ENCODE measurements at places on chromosomes 16 and 17. TPM values are rescaled to one million over a fixed set of nuclear protein-coding genes. Genes with fewer than 3 reads are reported as not detected.

GRCh38 chr16:49350265-49351095, 23.1 kb upstream of the C16orf78 start:
- no peak overlapping the region for H3K4me3 ChIP-seq
- no peaks in the 10 kb centered on the region for H3K4me1 ChIP-seq
- no peaks in the 10 kb centered on the region for H3K36me3 ChIP-seq

DNA sequence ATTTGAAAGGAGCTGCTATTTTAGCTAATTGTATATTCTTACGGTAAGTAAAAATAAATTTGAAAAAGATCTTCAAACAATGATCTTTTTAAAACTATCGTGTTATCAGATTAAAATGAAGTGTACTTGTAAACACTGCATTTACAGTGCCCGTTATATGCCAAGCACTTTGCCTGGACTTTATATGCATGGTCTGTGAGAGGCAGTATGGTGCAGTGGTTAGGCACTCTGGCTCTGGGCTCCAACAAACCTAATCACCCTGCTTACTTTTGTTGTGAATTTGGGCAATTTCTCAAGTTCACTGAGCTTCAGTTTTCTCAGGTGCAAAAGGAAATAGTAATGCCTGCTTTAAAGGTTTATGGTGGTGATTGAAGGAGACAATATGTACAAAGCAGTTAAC, 1.4 kb downstream of the PMP22 start:
- H3K27ac ChIP-seq = no peak overlapping the region
- H3K4me1 ChIP-seq = peaks cover 5% of the 10 kb centered on the region
- no peak overlapping the region for H3K4me3 ChIP-seq
- H3K36me3 ChIP-seq = no peaks in the 10 kb centered on the region
- no peak for DNase-seq

The SEZ6 gene
- not detected for total RNA-seq

The PNMT gene
- total RNA-seq = 2.4 TPM

- H3K36me3 ChIP-seq = peaks cover 2% of the 10 kb centered on the region
- H3K27me3 ChIP-seq = no peaks in the 10 kb centered on the region
- no peak overlapping the region for H3K4me3 ChIP-seq
- H3K4me1 ChIP-seq = peaks cover 6% of the 10 kb centered on the region
- H3K27ac ChIP-seq = no peak overlapping the region
Observed at GRCh38 chr17:4559139-4559791, 1.1 kb downstream of the GGT6 start.

- peaks cover 9% of the 10 kb centered on the region for H3K4me1 ChIP-seq
- H3K36me3 ChIP-seq = no peaks in the 10 kb centered on the region
- H3K4me3 ChIP-seq = 0 out of 2 replicates have a peak overlapping the region, but pooled peaks have one; percentile 1
- no peak for DNase-seq
- no peaks in the 10 kb centered on the region for H3K27me3 ChIP-seq
- 0 out of 2 replicates have a peak overlapping the region, but pooled peaks have one; percentile 51 for H3K27ac ChIP-seq
Observed at GRCh38 chr16:84832488-84833143, 12.8 kb downstream of the CRISPLD2 start.

The GLP2R gene
- 0.08 TPM for total RNA-seq

The SLC2A4 gene
- total RNA-seq = 0.31 TPM

The ADAD2 gene
- not detected for total RNA-seq

The KCNJ18 gene
- not detected for total RNA-seq

GRCh38 chr17:74541176-74542111, 4.5 kb downstream of the CD300C start:
- no peaks in the 10 kb centered on the region for H3K4me1 ChIP-seq
- peaks cover 7% of the 10 kb centered on the region for H3K27me3 ChIP-seq
- no peaks in the 10 kb centered on the region for H3K36me3 ChIP-seq
- no peak for DNase-seq

The SOX15 gene
- 0.33 TPM for total RNA-seq

DNA sequence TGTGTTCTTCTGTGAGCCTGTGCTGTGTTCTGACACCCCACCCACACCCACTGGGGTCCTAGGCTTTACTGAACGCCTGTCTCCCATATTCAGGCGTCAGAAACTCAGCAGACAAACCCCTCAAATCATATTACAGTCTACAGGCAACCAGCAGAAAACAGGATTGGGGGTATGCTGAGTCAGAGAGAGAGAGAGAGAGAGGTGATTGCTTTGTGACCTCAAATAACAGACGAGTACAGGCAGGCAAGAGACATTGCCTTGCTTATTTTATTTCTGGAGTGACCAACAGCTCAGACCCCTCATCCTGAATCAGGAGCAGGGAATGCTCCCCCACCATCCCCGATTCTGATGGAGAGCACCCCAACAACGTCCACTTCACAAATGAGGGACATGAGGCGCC, 473.9 kb downstream of the PMP22 start:
- H3K27ac ChIP-seq = no peak overlapping the region
- no peak overlapping the region for H3K4me3 ChIP-seq
- no peaks in the 10 kb centered on the region for H3K4me1 ChIP-seq
- H3K27me3 ChIP-seq = no peaks in the 10 kb centered on the region
- H3K36me3 ChIP-seq = no peaks in the 10 kb centered on the region

GRCh38 chr17:9790889-9791876, at the start of gene DHRS7C:
Gene DHRS7C, minus strand, starts transcription at chr17:9791592. Its CDS starts 308 bp downstream, at chr17:9791284.
- no peak within 1 kb of the TSS for H3K4me3 ChIP-seq
- DNase-seq = no peak
- no peaks in the 10 kb centered on the region for H3K27me3 ChIP-seq
- H3K36me3 ChIP-seq = no peaks in the 10 kb centered on the region
